ENCODE measurements at places on chromosomes 11 and 22.

DNA sequence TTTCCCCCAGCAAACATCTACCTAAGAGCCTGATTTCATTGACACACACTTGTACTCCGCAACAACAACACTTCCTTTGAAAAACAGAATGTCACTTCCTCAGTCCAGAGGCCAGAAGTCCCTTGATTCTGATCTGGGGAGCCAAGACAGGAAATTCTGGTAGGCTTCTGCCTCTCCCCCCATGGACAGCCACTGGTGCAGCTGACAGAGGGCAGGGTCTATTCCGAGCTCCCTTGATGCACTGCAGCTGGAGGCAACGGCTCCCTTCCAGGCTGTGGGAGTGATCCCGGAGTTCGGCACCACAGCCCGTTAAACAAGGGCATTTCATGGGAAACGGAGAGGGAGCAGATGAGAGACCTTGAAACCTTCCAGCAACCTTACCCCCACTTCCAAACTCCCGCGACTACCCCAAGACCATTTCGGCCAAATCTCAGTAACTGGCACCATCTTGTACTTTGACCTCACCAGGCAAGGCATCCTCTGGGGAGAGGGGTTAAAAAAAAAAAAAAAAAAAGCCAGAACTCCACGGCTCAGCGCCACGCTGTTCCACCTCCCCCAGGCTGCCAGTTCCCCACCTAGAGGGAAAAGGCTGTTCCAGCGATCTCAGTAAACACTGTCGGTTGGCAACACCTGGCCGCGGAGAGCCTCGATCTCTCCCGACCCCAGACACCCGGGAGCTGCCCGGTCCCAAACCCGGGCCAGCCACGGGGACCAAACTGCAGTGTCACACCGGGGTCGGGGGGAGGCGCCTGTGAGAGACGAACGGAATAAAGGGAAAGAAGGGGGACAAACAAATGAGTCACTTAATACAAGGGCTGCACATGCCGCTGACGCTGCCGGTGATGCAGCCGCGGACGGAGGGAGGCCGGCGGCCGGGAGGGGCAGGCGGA, 1.1 kb downstream of the GAB2 start:
- peak; percentile 84 for DNase-seq

DNA sequence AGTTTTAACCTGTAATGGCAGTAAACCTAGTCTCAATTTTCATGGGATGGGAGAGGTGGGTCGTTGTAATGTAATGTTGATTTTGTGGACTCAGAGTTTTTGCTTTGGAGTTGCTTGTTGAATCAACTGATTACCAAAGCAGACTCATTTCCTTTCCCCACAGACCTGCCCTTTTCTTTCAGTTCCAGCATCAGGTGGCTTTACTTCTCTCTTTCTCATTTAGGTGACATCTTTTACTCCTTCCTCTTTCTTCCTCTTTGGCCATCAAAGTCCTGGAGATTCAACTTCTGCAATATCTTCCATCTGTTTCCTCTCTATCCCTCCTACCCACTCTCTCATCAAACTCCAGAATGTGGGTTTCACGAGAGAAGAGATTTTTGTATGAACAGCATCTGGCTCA, 313.9 kb downstream of the TMEM135 start:
- DNase-seq = no peak

GRCh38 chr22:48782811-48783511, 1044.7 kb downstream of the BRD1 start:
- DNase-seq = no peak

DNA sequence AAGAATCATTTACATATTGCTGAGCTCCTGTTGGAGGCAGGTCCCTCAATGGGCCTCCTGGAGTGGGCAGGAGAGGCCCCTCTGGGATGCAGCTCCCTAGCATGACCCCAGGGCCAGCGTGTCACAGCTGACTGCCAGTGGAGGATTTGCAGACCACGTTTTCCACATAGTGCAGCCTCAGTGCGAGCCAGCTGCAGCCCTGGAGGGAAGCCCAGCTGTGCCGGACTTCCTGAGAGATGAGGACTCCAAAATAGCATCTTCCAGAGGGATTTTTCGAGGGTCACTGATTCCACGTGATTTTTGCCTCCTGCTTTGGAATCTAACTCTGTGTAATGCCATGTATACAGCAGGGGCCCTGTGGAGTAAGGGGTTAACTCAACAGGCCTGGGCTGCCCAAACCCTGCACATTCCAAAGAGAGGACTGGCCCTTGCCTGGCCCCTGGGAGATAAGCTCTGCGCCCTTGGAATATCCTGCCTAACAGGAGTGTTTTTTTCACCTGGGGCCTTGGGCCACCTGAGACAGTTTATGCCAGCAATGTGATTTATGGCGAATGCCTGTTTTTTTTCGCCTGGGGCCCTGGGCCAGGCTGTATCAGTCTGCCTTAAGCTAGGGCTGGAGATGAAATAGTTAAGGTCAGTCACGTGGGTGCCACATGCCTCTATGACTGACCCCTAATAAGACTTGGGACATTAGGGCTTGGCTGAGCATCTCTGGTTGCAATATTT, 47.4 kb downstream of the RPS6KA4 start:
- no peak for DNase-seq

DNA sequence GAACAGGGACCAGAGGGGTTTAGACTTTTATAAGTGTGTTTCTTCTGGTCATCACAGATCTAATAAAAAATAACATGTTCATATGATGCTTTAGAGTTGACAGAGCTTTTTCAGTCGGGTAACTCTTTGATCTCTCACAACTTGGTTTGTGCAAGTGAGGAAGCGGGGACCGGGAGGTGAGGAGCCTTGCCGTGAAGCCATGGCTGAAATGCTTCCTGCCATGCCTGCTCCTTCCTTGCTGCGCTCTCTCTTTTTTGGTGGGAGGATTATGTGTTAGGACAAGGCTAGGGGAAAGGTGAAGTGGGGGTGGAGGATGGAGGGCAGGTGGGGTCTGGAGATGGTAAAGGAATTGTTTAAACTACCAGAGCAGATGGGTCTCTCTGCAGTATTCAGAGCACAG, 23.8 kb downstream of the TEAD1 start:
- no peak for DNase-seq

DNA sequence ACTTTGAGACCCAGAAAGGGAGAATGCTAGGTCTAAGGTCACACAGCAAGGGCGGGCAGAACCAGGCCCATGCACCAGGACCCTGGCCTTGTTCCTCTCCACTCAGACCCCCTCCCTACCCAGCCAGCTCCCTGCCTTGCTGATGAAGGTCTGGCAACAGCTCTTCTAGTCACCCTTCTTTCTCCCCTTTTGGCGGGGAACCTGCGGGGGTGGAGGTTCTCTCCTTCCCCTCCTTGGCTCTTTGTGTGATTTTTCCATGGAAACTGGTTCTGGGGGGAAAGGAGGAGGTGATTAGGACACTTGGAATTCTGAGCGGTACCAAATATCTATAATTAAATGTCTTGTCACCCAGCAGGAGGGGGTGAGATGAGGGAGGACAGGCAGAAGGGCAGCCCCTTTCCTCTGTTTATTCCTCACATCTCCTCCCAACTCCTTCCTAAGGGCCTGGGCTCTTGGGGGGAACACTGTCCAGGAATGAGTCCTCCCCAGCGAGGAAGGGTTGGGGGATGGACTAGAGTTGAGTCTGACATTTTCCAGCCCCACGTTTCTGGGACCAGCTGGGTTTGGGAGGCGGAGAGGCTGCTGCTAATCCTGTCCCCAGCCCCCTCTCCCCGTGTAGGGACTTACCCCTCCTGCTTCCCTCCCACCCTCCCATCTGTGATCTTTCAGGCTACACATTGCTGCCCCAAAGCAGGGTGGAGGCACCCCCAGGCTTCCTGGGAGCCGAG, 7.4 kb downstream of the ARHGEF17 start:
- no peak for DNase-seq

- no peak for DNase-seq
Observed at GRCh38 chr22:39984006-39984405, 10.7 kb upstream of the FAM83F start.

DNA sequence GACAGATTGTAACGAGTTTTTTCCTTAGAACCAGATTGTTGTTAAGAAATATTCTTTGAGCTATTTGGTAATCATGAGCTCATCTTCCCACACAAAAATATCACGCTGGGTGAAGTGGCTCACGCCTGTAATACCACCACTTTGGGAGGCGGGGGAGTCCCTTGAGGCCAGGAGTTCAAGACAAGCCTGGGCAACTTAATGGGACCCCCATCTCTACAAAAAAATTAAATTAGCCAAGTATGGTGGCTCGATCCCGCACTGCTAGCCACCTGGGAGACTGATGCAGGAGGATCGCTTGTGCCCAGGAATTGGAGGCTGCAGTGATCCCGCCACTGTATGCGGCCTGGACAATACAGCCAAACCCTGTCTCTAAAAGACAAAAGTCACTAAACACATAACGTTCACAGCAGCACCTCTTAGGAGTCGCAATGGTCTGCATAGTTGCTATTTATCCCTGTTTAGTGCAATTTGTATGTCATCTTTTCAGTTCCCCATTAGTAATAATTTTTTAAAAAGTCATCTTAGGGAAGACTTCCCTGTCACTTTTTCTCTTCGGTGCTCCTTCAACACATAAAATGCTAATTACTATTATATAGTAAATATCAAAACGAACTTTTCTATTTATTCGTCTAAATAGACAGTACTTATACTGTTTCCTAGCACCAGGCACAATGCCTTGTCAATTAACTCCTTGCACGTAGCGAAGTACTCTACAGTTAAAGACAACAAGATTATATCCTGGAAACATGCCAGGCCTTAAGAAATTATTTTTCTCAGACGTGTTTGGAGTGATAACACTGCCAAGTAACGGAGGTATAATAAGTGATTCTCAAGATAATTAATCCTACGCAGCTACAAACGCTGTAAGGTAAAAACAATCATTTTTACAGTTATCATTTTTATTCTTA, 1.1 kb downstream of the ST13 start:
- DNase-seq = no peak

- no peak for DNase-seq
Observed at GRCh38 chr22:25922141-25922540, 180.2 kb downstream of the MYO18B start.

- no peak for DNase-seq
Observed at GRCh38 chr22:46297151-46297812, 612 bp downstream of the GTSE1 start.

- DNase-seq = no peak
Observed at GRCh38 chr22:45312856-45313255, 3.1 kb downstream of the FAM118A start.

DNA sequence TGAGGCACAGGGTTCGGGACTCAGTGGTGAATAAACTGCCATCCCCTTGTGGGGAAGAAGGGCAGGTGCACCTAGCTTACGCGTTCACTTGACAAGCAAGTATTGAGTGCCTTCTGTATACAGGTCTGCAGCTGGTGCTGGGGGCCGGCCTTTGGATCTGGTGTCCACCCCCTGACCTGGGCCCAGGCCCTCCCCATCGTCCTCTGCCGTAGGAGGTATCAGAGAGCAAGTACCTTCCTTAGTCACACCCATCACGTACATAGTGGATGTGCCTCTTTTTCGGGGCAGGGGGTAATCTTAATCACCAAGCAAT, 53.3 kb downstream of the SMIM38 start:
- no peak for DNase-seq

DNA sequence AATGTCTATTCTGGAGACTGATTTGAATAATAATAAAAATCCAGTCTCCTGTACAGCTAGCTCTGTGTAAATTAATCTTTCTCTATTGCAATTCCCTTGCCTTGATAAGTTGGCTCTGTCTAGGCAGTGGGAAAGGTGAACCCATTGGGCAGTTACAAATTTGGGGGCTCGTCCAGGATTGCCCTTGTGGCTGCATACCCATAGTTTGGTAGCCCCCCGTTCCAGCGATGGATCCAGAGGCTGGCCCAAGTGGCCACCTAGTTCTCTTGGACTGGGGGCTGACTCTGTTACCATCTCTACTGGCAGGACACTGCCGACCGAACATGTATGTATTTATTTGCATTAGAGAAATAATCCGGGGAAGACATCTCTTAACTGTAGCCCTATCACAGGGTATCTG, 326.2 kb upstream of the PDGFD start:
- no peak for DNase-seq

- DNase-seq = peak; percentile 77
Observed at GRCh38 chr11:133064152-133064877, 468.0 kb downstream of the OPCML start.

DNA sequence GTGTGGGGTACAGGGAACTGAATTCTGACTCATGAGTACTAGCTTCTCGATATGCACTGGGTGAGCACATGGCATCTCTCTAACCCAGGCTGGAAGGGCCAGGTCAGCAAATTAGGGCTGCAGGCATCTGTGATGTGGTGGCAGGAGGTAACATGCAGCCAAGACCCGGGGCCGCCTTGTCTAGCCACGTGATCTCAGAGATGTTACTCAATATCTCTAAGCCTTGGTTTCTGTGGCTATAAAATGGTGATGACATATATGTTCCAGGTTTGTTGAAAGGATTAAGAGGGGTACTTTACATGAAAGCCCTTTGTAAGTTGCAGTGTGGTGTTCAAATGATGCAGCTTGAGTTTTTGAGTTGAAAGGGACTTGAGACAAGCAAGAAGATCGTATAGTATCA, 3.2 kb downstream of the ST14 start:
- DNase-seq = no peak

DNA sequence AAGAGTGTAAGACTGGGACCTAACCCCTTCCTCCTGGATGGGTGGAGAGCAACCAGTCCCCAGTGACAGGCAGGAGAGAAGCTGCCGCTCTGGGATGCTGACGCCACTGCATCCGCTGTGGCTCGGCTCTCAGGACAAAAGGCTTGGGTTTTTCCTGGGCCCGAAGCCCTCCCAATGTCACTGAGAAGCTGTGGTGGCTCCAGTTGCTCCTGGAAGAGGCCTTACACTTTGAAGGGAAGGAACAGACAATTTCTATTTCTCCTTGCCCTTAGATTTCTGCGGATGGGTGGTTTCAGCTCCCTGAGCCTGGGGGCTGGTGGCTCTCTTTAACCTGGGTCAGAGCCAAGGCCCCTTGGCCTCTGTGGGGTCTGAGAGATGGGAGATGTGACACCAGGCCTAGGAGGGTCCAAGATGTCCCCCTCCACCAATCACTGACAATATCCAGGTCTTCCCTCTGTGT, 21.4 kb downstream of the TPBGL start:
- no peak for DNase-seq

- DNase-seq = no peak
Observed at GRCh38 chr11:67698247-67698646, 23.8 kb upstream of the ALDH3B2 start.

- DNase-seq = no peak
Observed at GRCh38 chr22:23816156-23816976, 22.4 kb downstream of the DERL3 start.

DNA sequence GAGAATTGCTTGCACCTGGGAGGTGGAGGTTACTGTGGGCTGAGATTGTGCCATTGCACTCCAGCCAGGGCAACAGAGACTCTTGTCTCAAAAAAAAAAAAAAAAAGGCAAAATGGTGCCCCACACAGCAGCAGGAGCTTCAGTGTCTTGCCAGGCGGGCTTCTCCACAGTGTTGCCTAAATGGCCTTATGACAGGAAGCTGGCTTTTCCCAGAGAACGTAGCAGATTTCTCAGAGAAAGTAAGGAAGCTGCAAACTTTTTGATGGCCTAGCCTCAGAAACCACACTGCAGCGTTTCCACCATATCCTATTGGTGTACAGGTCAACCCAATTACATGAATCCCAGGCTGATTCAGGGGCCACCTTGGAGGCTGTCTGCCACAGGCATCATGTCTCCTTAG, 12.7 kb upstream of the SPDYC start:
- DNase-seq = no peak

GRCh38 chr11:134118006-134118405, 49.1 kb downstream of the JAM3 start:
- DNase-seq = no peak
